Midbrain (tissue), 1 donor: ENCODE measurements at places on chromosomes 3 and 15.

GRCh38 chr3:107633327-107634098, 110.8 kb downstream of the BBX start:
- no peak for DNase-seq

- no peak for DNase-seq
Observed at GRCh38 chr3:140529096-140529495, 148.8 kb upstream of the TRIM42 start.

DNA sequence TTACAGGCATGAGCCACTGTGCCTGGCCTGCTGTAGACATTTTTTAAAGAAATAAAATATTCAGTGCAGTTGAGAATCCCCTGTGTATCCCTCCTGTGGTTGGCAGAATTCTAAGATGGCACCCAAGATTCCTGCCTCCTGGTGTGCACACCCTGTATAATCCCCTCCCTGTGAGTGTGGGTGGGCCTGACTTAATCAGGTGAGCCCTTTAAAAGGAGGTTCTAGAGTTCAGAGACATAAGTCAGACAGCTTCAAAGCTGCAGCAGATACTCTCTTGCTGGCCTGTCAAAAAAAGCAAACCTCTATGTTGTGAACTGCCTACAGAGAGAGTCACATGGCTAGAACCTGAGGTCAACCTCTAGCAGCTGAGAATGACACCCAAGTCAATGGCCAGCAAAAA, 7.0 kb upstream of the VIPR1 start:
- DNase-seq: no peak

GRCh38 chr3:70933105-70933810, 620.8 kb upstream of the MDFIC2 start:
- DNase-seq: no peak

DNA sequence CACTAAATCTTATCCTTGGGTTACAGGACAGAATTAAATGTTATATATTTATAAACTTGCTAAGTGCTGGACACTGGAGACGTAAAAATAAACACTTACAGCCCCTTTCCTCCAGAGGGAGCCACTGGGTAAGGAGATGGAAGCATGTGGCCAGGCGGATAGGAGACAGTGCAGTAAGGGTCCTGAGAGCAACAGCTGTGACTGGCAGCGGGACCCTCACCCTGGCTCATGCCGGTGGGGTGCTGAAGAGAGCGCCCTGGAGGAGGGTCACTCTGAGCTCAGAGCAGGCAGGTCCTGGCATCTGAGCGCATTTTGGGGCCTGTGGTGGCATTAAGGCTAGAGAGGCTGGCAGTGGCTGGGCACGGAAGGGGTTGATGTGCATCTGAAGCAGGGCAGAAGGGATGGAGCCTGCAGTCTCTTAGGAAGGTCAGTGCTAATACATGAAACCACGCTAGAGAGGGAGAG, 16.0 kb downstream of the SEC61A1 start:
- DNase-seq: no peak

GRCh38 chr3:110314512-110315114, 757.0 kb upstream of the NECTIN3 start:
- peak; percentile 66 for DNase-seq

DNA sequence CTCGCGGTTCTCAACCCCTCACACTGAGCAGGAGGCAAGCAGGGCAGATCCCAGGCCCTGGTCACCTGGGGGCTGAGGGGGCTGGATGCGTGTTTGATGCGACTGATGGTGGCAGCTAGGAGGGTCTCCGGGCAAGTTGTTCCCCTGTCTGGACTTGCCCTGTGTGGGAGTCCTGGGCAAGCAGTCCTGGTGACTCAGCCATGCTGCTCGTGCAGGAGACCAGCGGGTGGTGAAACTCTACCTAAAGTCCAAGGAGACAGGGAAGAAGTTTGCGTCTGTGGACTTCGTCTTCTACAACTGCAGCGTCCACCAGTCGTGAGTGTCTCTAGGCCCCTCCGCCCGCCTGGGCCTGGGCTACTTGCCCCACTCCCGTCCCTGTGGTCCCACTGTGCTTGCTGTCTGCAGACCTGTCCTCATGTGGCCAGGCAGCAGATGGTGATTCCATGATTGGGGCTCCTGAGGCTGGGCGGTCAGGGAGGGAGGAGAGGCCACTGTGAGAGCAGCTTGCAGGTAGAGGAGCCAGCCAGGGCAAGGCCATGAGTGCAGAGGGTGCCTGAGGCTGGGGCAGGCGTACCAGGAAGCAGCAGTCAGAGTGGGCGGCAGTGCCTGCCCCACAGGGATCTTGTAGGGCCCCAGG, 23.1 kb downstream of the PLXNA1 start:
- no peak for DNase-seq

- DNase-seq: no peak
Observed at GRCh38 chr3:178880274-178880673, 191.3 kb downstream of the ZMAT3 start.

GRCh38 chr3:73835945-73836344, 211.2 kb upstream of the PDZRN3 start:
- DNase-seq: no peak

- no peak for DNase-seq
Observed at GRCh38 chr3:85476891-85477495, 518.2 kb downstream of the CADM2 start.

- no peak for DNase-seq
Observed at GRCh38 chr15:34850121-34850520, 54.8 kb upstream of the ACTC1 start.

GRCh38 chr15:78930577-78931388, 14.1 kb downstream of the CTSH start:
- DNase-seq: no peak

DNA sequence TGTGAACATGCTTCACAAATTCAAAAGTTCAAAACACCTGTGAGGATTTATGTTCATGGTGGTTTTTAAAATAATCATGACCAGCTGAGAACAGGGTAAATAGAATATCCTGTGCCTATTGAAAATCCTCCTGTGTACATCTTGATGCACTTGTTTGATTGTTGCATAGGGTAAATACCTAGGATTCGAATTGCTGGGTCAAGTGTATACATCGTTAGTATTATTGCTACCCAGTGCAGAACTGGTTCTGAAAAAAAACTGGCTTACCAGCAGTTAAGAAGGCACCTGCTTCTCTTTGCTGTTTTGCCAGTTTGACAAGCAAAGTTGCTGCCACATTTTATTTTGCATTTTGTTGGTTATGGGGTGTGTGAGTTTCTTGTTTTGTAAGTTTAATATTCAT, 272.6 kb downstream of the CLSTN2 start:
- no peak for DNase-seq

- no peak for DNase-seq
Observed at GRCh38 chr15:27824841-27825422, 274.2 kb downstream of the OCA2 start.

- DNase-seq: no peak
Observed at GRCh38 chr3:42518800-42519567, 16.5 kb downstream of the VIPR1 start.

- no peak for DNase-seq
Observed at GRCh38 chr15:86690566-86690965, 610.9 kb downstream of the AGBL1 start.

DNA sequence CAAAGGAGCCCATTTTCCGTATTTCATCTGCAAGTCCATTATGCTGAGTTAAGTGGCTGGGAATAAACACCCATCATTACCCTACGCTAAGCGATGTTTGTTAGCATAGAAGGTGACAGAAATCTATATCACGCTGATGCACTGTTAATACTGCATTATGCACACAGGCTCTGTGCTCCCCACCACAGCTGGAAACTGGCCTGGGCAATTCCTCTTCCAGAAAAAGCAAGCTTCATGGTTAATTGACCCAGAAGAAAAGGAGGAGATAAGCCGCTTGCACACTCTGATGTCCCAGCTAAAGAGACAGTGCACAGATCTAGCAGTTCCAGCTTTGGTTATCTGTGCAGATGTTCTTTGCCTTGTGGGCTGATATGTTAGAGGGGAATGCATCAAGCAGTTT, 232.6 kb downstream of the NTRK3 start:
- no peak for DNase-seq

GRCh38 chr3:133994166-133994890, 35.4 kb downstream of the SLCO2A1 start:
- DNase-seq: no peak

DNA sequence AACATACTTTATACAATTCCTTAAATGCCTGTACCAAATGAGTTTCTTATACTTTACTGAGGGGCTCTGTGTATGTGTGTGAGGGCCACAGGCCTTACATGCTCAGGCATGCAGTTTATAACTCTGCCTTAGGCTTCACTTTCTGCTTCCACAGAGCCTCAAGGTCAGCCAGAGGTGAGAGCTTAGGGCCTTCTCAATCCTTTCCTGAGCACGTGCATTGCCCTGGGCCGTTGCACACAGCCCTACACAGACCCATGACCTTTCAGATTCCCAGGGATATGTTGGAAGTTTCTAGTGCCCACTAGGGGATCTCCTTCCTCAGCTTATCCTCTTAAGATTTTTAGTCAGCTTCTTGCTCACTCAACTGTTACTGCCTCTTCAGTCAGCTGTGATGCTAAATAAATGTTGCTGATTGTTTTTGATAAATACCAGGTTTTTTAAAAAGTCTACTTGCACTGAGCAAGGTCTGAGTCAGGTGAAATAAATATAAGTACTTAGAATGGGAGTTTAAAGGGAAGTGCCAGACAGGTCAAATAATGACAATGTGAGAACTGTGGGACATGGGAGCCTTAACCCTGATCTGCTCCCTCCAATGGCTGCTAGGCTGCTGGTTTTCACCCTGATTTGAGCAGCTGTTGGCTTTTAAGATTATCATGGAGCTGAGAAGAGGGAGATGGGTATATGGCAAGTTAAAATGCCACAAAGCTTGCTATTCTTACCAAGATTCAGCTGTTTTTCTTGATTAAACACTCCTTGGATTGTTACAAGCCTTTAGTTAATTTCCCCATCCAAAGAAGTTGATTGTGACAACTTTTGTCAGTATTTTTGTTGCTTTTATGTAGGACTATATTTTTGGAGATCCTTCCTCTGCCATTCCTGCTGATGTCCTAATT, 169.5 kb downstream of the PLD1 start:
- no peak for DNase-seq

DNA sequence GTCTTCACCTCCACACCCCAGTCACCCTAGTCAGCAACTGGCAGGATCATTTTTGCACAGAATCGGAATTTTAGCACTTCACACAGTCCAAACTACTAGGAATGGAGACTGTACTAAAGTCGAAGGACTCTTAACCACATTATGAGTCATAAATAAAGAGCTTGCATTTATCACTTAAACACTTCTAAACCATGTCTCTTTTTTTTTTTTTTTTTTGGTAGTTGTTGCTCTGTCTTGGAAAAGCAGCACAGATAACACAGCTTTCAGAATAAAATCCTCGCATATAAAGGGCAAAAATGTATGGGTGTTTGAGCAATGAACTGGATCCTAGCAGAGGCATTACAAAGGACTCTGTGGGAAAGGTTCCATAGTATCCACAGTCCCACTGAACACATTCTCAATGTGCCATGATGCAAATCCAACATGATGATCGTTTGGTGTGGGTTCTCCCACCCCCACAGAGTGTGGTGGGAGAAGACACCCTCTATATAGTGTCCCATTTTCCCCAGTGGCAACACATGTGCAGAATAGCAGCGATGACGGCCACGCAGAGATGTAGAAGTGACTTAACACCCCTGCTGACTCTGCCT, 47.1 kb downstream of the FOXP1 start:
- DNase-seq: no peak

DNA sequence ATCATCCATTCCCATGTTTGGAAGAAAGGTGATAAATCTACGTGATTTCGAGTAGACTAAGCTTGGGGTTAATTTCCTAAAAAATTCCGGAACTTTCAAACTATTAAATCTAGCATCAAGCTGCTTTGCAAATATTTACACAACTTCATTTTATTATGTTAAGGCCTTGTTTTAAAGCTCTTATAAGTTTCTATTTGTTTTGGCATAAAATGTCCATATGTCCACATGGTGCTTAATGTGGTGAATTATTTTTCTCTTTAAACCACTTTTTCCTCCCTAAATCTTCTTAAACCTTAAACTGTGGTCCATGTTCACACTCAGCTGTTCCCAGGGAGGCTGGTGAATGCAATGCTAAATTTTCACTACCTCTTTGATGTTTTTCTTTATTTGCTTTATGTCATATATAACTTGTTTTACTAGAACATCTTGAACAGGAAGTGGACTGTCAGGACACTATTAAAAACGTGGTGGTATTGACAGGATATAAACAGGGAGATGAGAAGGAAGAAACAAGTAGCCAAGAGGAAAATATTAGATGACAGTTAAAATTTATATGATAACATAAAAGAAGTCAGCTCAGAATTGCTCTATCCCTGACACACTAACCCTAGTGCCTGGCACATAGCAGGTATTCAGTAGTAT, 72.5 kb upstream of the AGTR1 start:
- DNase-seq: no peak

GRCh38 chr3:176574786-176575185, 622.5 kb downstream of the TBL1XR1 start:
- no peak for DNase-seq

DNA sequence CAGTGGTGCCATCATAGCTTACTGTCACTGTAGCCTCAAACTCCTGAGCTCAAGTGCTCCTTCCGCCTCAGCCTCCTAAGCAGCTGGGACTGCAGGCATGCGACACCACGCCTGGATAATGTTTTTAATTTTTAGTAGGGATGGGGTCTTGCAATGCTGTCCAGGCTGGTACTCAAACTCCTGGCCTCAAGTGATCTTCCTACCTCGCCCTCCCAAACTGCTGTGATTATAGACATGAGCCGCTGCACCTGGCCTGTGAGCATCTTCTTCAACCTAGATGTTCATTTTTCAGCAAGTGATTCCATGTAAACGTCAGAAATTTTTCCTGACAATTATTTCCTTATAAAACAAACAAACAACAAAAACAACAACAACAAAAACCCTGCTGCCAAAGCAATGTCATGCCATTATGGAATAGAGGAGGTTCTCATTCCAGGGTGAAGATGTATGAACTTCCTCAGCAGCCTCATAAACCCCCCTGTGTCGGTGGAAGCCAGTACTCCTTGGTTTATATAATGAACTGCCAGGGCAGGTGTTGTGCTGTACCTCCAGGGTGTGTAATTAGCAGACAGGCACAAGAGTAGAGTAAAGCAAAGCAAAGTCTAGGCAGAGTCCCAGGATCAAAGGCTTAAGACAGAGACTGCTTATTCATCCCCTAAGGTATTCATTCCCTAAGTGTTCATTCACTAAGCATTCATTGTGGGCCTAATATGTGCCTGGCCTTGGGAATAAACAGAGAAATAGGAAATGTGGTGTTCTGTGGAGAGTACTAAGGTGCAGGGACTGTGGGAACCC, 44.6 kb downstream of the NR2C2 start:
- no peak for DNase-seq

GRCh38 chr3:124691599-124691998, 38.7 kb upstream of the UMPS start:
- DNase-seq: no peak

- no peak for DNase-seq
Observed at GRCh38 chr3:40913192-40913591, 286.1 kb upstream of the CTNNB1 start.

- no peak for DNase-seq
Observed at GRCh38 chr15:61034678-61035291, 194.3 kb downstream of the RORA start.
